Panc1 (cell line): ENCODE measurements at places on chromosomes 11 and 22. TPM values are rescaled to one million over a fixed set of nuclear protein-coding genes. Genes with fewer than 3 reads are reported as not detected.

Gene SMC1B
- 0.10 TPM for total RNA-seq

Gene OR2AG2
- total RNA-seq, result 0.18 TPM

Gene LMO2
- total RNA-seq, result 0.64 TPM

Gene OR52I2
- total RNA-seq, result not detected

Gene MAJIN
- not detected for total RNA-seq

Gene TEX54
- not detected for total RNA-seq

Gene TBX10
- not detected for total RNA-seq

Gene HEPHL1
- total RNA-seq, result not detected

Gene SCGB2A2
- not detected for total RNA-seq

Gene MRGPRE
- 0.13 TPM for total RNA-seq

Gene C22orf31
- not detected for total RNA-seq

Gene C11orf86
- 0.28 TPM for total RNA-seq

Gene KRTAP5-11
- not detected for total RNA-seq

Gene TYR
- total RNA-seq, result not detected

Gene MIOX
- 0.23 TPM for total RNA-seq

Gene CDCA5
- 92.9 TPM for total RNA-seq

Gene AGBL2
- total RNA-seq, result 6.8 TPM

Gene HEPACAM
- not detected for total RNA-seq

Gene GPHA2
- not detected for total RNA-seq

Gene ASRGL1
- 43.2 TPM for total RNA-seq

Gene MMP1
- total RNA-seq, result 0.15 TPM

Gene IFITM10
- 18.0 TPM for total RNA-seq

Gene SCUBE1
- not detected for total RNA-seq

Gene OAF
- total RNA-seq, result 13.7 TPM

Gene SSH3
- 79.8 TPM for total RNA-seq

Gene APOL6
- 16.4 TPM for total RNA-seq

Gene PHOX2A
- not detected for total RNA-seq

Gene NXPE1
- total RNA-seq, result not detected

Gene OR52E8
- total RNA-seq, result not detected

Gene RFPL3
- total RNA-seq, result not detected

Gene ANO3
- not detected for total RNA-seq

Gene ZP1
- total RNA-seq, result not detected

Gene OTOG
- total RNA-seq, result not detected

Gene SLC25A18
- 3.9 TPM for total RNA-seq

Gene SLC22A24
- not detected for total RNA-seq

Gene PLAAT4
- total RNA-seq, result 15.2 TPM

Gene TRIM66
- 30.4 TPM for total RNA-seq

Gene RAB6A
- total RNA-seq, result 149 TPM

Gene OR10A2
- total RNA-seq, result not detected

Gene MCM5
- 122 TPM for total RNA-seq

Gene PDE2A
- 0.74 TPM for total RNA-seq

Gene KREMEN1
- total RNA-seq, result 2.2 TPM

Gene C11orf71
- total RNA-seq, result 6.2 TPM

Gene PAX6
- 0.49 TPM for total RNA-seq
